ENCODE measurements at places on chromosomes 11 and 22.

- DNase-seq = no peak
Observed at GRCh38 chr11:72191961-72192381, at the start of gene FOLR1. TSS of gene FOLR1 (plus strand) at chr11:72192140. CDS start at chr11:72192174, 34 bp downstream.

GRCh38 chr11:71242391-71242790 lies 10.0 kb downstream of the SHANK2 start:
- no peak for DNase-seq

DNA sequence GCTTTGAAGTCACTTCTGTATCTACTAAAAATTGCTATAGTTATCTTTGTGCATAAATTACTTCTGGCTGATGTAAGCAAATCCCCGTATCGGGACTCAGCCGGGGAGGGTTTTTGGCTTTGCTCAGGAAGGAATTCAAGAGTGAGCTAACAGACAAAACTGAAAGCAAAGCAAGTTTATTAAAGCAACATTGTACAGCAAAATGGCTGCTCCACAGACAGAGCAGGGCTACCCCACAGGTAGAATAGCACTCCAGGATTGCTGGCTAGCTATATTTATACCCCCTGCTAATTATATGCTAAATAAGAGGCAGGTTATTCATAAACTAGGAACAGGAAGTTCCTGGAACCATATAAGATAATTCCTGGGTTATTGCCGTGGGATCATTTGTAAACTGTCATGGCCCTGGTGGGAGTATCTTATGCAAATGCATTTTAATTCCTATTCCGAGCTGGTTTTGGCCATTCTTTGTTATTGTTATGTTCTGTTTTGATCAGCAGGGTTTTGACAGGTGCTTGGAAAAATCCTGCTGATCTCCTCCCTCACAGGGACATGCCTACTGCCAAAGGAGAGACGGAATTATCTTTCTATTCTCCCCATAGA lies 15.2 kb downstream of the MIF start:
- no peak for DNase-seq

DNA sequence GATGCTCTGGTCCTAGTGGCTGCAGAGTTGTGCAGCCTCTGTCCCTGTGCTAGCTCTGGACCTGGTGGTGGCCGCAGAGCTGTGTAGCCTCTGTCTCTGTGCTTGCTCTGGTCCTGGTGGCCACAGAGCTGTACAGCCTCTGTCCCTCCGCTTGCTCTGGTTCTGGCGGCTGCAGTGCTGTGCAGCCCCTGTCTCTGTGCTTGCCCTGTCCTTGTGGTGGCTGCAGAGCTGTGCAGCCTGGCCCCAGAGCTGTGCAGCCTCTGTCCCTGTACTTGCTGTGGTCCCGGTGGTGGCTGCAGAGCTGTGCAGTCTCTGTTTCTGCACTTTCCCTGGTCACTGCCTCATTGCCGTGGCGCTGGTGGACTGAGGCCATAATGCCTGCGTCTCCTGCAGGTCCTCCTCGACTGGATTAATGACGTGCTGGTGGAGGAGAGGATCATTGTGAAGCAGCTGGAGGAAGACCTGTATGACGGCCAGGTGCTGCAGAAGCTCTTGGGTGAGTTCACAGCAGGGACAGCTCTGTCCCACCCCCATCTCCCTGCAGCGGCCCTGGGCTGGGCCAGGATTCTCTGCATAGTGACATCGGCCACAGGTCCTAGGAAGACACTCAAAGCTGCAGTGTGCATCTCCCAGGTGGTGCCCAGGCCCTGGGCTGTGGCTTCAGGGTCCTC lies 61.9 kb upstream of the PARVG start:
- DNase-seq = no peak

Data from midbrain (tissue), 1 donor.